ENCODE measurements at places on chromosomes 7 and 10.

DNA sequence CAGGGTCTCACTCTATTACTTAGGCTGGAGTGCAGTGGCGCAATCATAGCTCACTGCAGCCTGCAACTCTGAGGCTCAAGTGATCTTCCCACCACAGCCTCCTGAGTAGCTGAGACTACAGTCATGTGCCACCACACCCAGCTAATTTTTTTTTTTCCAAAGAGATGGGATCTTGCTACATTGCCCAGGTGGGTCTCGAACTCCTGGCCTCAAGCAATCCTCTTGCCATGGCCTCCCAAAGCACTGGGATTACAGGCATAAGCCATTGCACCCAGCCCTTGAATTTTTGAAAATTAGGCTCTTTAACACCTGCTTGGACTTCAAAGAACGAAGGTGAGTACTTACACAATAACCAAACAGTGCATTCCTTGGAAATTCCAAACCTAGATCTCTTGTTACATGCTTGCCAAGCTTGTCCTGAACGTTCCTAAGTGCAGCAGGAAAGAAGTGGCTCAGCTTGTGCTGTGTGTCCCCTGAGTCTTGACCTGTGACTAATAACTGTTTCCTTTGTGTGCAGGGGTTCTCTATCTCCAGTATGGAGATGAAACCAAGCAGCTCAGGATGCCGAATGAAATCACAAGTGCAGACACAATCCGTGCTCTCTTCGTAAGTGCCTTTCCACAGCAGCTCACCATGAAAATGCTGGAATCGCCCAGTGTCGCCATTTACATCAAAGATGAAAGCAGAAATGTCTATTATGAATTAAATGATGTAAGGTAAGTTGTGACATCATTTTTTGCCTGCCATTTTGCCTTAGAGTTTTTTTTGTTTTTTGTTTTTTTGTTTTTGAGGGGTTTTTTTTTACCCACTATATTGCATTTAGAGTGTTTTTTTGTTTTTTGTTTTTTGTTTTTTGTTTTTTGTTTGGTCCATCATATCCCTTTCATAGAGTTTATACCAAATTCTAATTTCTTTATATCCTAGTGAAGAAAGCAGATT, 223.8 kb downstream of the KIAA1217 start:
- DNase-seq = no peak

DNA sequence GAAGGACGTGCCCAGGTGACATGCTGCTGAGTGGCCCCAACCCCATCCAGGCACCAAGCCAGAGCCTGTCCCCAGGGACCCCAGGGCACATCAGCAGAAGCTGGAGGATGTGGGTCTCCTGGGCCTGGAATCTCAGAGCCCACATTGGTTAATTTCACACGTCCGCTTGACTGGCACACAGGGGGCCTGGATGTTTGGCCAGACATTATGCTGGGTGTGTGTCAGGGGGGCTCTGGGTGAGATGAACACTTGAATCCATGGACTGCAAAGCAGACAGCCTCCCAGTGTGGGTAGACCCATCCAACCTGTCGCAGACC, 79.1 kb upstream of the RET start:
- no peak for DNase-seq

- peak; percentile 99 for DNase-seq
Observed at GRCh38 chr10:35005868-35006267, 84.3 kb downstream of the CUL2 start.

GRCh38 chr7:75583255-75583654, 91.1 kb downstream of the SPDYE5 start:
- no peak for DNase-seq

- DNase-seq = no peak
Observed at GRCh38 chr10:93911866-93912265, 18.1 kb downstream of the SLC35G1 start.

DNA sequence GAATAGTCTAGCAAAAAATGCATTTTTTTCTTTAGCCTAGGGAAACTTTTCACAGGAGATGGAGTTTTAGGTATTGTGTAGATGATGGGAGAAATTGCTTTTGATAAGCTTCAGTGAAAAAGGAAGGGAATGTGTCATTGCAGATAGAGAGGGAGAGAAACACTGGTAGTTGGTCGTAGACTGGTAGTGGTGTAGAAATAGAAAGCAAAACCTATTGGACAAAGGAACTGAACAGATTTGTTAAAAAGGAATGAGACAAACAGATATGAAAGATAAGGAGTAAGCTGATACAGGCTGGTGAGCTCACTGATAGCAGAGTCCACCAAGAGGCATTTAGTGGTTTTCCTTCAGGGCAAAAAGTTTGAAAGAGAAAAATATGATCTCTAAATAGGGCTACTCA, 94.3 kb downstream of the ZEB1 start:
- no peak for DNase-seq

- no peak for DNase-seq
Observed at GRCh38 chr10:71697938-71698709, 21.5 kb downstream of the C10orf105 start.

DNA sequence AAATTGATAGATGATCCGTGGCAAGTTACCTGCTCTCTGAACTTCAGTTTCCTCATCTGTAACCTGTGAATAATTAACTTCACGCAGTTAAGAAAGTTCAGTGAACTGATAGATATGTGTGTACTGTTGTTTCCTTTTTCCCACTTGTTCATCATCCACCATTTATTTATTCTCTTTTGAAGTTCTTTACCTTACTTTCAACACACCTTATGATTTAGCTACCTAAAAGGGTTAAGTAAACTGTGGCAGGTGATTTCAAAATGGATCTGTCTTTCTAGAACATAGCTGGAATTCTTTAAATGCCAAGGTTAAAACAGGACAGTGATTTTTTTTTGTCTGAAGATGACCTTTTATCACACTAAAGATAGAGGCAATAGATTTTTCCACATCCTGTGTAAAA, 27.4 kb upstream of the MALRD1 start:
- no peak for DNase-seq

- no peak for DNase-seq
Observed at GRCh38 chr7:131540491-131541162, 15.8 kb downstream of the PODXL start.

GRCh38 chr10:100744987-100745881, at the start of gene PAX2:
Gene PAX2, plus strand, starts transcription at chr10:100745582. Its CDS starts 679 bp downstream, at chr10:100746261.
- no peak for DNase-seq

GRCh38 chr10:94521276-94522250, 24.0 kb upstream of the HELLS start:
- no peak for DNase-seq

DNA sequence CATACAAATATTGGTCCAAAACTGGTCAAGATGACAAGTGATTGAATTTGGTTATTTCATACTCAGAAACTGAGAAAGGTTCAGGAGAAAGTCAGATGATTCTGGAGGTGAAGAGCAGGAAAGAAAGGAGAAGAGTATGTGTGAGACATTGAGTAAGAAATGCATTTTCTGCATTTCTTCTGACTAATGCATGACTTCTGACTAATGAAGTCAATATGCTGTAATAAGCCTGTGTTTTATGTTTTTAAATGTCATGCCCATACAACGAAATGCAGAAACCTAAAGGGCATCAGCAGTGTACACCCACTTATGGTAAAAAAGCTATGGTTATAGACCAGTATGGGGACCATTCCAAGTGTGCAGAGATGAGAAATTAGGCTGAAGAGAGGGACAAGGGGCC, 1227.8 kb upstream of the SORCS1 start:
- DNase-seq = no peak

DNA sequence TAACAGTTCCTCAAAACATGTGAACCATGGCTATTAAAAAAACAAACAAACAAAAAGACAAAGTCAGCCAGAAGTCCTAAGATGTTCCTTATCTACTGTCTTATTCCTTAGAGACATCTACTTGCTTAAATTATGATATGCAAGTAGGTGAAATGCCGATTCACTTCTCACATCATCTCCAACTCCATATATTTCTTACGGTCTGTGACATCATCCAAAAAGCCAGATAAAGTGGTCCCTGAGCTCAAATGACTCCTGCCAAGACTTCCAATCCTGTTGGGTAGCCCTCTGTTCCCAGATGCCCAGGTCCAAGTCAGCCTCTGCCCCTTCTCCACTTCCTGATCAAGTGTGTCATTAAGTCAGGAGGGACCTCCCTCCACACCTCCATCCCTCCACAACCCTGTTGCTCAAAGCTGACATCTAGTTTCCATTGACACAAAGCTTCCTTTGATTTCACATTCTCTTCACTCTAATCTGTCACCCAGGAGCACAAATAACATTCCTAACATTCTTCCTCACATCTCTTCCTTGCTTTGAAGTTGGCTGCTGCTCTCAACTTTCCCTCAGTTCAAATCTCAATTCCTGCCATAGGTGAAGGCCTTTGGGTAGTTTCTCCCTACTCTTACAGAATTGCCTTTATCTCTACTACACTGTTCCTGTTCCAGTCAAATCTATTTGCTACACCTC, 56.1 kb upstream of the PDLIM1 start:
- no peak for DNase-seq

DNA sequence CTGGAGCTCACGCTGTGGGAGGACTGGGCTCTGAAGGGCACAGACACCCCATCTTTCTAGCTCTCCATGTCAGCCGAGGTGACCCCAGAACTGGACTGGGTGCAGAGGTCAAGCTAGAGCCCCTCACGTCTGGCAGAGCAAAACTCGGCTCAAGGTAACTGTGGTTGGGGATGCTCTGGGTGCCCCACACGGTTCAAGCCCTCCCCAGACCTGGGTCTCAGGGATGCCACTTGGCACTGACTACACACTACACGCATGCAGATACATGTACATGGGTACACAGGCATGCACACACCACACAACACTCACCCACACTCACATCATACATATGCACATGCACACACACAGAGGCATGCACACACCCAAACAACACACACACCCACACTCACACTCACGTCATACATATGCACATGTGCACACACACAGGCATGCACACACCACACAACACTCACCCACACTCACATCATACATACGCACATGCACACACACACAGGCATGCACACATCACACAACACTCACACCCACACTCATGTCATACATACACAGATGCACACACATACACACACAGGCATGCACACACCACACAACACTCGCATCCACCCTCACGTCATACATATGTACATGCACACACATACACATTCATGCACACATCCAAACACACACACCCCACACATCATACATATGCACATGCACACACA, 219.3 kb downstream of the DNAJB6 start:
- DNase-seq = no peak

DNA sequence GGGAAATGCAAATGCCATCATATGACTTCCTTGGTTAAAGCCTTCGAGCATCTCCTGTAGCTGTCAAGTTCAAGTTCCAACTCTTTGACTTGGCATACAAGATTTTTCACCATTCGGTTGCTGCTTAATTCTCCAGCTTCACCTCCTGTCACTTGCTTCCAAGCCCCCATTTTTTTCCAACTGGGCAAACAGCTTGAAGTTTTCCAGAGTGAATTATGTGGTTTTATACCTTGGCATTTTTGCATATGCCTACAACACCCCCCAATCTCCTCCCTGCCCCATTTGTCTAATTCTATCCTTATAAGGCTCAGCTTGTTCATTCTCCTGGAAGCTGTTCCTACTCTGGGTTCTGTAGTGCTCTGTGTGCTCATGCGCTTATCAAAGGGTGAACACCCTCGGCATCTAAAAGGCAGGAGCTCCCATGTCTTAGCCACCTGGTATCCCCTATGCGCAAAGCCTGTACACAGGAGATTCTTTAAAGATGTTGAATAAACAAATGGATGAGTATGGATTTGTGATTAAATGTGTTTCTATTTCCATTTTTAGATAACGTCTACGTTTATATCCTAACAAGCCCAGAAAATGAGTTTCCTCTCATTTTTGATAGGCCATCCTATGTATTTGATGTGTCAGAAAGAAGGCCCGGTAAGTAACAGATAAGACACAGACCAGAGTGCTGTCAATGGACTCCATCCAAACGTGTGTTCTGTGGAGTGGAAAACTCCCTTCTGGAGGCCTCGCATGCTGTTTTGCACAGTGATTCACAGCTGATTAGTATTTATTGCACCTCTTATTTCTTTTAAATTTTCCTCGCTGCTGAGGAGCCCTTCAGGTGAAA, 52.5 kb downstream of the CDHR3 start:
- DNase-seq = no peak

DNA sequence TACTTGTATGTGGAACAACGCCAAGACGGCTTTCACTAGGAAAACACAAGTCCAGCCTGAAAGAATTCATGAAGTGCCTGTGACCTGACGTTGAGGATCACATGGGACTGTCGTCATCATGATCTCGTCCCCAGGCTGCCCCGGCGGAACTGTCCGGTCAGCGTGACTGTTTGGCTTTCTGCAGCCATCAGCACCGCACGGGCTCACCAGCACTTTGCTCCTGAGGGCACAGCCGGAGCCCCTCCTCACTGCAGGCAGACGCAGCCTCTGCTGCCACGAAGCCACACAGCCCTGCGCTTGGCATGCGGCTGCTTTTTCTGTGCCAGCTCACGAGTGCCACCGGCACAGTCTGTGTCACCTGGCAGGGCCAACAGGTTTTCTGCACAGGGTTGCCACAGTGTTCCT, 9.4 kb upstream of the GET4 start:
- DNase-seq = peak; percentile 62

GRCh38 chr7:54674891-54675290, 84.1 kb downstream of the SEC61G start:
- DNase-seq = no peak

DNA sequence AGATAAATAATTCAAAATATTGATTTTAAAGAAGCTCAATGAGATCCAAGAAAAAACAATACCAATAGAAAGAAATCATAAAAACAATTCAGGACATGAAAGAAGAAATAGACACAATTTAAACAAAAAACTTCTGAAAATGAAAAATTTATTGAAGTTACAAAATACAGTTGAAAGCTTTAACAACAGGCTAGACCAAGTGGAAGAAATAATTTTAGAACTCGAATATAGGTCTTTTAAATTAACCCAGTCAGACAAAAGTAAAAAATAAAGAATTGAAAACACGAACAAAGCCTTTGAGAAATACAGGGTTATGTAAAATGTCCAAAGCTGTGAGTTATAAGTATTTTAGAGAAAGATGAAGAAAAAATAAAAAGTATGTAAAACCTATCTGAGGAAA, 152.4 kb upstream of the SMIM30 start:
- no peak for DNase-seq

DNA sequence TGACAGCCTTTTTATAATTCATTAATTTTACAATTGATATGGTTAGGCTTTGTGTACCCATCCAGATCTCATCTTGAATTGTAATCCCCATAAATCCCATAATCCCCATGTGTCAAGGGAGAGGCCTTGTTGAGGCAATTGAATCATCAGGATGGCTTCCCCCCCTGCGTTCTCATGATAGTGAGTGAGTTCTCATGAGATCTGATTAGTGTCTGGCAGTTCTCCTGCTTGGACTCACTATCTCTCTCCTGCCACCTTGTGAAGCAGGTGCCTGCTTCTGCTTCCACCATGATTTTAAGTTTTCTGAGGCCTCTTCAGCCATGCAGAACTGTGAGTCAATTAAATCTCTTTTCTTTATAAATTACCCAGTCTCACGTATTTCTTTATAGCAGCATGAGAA, 165.7 kb upstream of the GNAI1 start:
- DNase-seq = no peak

DNA sequence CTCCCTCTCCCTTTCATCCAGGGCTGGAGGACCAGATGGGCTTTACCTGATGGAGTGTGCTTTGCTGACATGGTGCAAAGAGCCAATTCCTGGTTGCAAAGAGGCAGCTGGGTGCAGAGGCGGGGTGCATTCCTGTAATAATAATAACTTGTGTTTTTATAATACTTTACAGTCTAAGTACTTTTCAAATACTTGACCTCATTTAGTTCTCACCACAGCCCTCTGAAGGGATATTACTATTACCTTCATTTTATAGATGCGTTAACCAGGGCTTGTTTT, 70.4 kb downstream of the TCF7L2 start:
- no peak for DNase-seq

- no peak for DNase-seq
Observed at GRCh38 chr10:95877881-95878280, 29.9 kb upstream of the CC2D2B start.

- DNase-seq = no peak
Observed at GRCh38 chr10:50593523-50594376, 30.0 kb downstream of the SGMS1 start.

All from GM04503 (cell line).